ENCODE measurements at places on chromosomes 3 and 15. TPM values are rescaled to one million over a fixed set of nuclear protein-coding genes. Genes with fewer than 3 reads are reported as not detected.
A peak's percentile ranks its signal among the peaks of the same experiment; 100 is the strongest.

DNA sequence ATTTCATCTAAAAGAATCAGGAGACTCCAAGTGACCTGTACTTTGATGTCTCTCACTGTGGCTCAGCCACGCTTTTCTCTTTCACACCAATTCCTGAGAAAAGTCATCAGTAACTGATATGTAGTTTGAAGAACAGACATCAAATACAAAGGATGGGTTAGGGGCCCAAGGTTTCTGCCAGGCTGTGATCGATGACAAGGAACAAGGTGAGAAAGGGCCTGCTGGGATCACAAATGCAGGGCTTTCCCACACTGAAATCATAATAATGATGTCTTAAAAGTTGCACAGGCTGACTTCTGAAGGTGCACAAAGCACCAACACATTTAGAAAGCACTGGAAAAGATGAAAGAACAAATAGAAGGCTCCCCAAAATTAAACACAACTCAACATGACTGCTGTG is 396.9 kb downstream of the MAGI1 start:
- DNase-seq, result no peak

DNA sequence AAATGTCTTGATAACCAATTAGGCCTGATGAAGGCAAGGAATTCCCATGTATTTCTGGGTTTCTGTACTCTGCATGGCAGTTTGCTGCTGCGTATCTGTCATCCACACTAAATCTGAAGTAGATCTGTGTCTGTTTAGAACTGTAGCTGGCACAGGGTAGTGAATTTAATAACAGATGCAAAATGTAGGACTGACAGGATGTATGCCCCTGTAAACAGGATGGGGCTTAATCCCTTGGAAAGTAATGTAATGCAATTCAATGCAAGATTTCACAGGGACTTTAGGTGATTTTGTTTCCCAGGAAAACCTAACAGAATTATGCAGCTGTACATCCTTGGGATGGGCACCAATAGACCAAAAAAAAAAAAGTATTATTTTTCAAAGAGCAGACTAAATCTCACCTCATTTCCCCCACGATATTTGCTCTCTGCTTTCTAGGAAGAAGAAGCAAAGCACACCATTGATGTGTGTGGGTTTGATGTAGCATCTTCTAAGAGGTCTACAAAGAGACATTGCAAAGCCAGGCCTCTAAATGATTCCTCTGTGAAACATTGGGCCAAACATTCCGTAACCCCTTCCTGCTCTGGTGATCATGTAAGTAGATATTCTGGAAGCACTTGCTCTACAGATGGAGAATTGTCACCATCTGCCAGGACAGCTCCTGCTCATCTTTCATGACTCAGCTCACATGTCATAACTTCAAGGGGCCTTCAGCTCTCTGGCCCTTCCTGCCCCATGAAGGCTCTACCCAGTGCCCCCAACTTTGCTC is 464.3 kb upstream of the RGMA start:
- DNase-seq, result no peak

DNA sequence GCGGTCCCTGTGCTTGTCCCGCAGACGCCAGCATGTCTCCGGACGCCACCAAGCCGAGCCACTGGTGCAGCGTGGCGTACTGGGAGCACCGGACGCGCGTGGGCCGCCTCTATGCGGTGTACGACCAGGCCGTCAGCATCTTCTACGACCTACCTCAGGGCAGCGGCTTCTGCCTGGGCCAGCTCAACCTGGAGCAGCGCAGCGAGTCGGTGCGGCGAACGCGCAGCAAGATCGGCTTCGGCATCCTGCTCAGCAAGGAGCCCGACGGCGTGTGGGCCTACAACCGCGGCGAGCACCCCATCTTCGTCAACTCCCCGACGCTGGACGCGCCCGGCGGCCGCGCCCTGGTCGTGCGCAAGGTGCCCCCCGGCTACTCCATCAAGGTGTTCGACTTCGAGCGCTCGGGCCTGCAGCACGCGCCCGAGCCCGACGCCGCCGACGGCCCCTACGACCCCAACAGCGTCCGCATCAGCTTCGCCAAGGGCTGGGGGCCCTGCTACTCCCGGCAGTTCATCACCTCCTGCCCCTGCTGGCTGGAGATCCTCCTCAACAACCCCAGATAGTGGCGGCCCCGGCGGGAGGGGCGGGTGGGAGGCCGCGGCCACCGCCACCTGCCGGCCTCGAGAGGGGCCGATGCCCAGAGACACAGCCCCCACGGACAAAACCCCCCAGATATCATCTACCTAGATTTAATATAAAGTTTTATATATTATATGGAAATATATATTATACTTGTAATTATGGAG is 79.1 kb downstream of the SMAD6 start:
- no peak for DNase-seq

DNA sequence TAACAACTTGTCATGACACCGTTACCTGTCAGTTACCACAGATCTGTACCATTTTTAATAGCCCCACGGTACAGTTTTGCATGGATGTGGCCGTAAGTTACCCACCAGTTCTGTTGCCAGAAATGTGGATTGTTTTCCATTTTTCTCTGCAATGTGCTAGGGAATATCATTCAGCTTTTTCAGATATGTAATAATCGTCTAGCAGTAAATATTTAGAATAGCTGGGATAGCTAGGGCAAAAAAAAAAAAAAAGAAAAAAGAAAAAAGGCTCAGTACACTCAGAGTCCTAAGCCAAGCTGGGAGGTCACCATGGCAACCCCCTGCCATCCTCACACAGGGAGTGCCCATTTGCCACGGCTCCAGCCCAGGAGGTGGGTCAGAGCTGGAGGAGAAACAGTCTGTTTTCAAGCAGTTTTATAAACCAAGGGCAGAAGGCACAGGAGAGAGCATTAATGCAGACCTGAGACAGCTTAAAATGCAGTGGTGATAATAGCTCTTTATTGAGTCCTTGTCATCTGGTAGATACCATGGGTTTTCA is 25.2 kb downstream of the PAQR5 start:
- DNase-seq, result no peak

DNA sequence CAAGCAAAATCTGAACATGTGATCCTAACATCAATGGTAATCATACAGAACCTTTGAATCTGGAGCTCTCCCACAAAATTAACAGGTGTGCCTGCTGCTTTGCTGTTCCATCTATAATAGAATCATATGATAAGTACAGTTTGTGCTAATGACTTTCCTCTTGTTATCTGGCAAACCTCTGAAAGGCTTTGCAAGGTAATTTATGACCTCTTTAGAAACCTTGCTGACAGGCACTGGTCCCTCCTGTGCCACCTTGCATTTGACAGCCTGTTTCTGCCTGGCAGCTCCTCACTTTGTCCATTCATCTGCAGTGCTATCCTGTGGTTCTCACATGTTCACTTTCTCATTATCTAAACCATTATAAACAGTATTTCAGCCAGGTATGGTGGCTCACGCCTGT is 10.2 kb upstream of the HTR3C start:
- DNase-seq, result no peak

- no peak for DNase-seq
These were observed 21.3 kb upstream of the KLF13 start for GRCh38 chr15:31305375-31305774.

GRCh38 chr3:64260431-64260830 is 35.2 kb upstream of the PRICKLE2 start:
- no peak for DNase-seq

DNA sequence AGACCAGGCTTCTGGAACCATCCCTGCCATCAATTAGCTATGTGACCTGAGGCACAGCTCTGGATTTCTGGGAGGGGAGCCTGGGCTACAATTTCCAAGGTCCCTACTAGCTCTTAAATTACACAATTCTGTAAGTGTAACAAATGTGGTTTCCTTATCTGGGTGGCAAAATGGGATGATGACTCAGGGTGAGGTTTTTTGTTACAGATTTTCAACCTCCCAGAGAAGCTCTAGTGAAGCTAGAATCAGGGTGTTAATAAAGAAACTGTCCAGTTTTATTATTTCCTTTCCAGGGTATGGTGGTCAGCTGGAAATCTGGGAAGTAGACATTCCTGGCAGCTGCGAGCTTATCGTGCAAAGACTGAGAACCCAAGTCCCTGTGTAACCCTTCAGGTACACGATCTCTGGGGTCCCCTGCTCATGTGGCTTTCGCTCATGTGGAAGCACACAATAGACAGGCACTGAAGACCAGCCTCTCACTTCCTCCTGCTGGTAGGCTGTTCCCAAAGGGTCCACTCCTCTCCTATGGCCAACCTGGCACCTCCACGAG is 7.3 kb downstream of the RAB27A start:
- DNase-seq, result no peak

DNA sequence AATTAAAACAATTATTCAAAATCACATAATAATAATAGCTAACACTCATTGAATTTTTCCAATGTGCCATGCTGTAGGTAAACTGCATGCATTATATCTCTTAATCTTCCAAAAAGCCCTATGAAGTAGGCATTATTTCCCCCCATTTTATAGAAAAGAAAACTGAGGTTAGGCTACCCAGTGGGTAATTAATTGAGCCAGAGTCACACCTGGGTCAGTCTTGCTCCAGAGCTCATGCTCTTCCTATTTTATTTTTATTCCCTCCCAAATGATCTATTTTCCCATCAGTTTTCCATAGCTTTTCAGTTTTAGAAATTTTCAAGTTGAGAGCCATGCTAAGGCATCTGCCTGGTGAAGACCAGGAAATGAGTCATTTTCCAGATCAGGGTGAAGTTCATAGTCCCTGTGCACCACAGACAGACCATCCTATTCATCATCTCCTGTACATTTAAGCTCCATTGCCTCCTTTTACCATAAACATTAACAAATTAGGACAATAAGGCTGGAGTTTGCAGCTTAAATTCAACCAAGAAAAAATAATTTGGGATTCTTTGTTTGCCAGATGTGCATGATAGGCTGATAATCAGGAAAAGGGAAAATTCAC is 417.3 kb downstream of the OTOL1 start:
- no peak for DNase-seq

- DNase-seq, result no peak
These were observed 15.2 kb downstream of the EIF4E3 start for GRCh38 chr3:71709908-71710511.

DNA sequence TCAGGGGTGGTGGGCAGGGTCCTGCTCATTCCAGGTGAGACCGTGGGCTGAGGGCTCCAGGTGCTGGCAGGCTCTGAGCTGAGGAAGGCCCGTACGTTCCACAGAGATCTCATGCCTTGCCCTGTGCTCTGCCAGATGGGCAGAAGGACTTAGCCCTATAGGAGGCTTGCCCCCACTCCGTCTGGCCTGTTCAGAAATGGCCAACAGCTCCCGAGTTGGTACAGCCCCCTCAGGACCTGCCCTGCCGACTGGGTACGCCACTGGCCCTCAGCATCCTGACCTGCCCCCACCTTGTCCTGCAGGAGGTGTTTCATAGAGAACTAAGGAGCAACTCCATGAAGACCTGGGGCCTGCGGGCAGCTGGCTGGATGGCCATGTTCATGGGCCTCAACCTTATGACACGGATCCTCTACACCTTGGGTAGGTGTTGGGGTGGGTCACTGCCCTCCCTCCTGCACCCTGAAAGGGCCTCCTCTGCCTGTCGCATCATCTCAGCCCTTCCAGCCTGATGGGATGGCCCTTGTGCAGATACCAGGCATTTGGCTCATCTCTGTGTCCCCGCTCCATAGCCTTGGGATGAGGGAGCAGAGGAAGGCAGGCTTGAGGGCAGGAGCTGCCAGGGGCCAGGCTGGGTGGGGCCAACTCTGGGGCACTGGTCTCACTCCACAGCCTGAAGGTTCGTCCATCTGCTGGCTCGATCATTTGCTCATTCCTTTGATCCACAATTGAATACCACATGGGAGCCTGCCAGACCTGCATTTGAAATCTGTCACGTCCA is 14.2 kb downstream of the TMEM43 start:
- DNase-seq, result no peak

- DNase-seq, result no peak
These were observed 500.7 kb upstream of the ARRDC4 start for GRCh38 chr15:97459771-97460170.

DNA sequence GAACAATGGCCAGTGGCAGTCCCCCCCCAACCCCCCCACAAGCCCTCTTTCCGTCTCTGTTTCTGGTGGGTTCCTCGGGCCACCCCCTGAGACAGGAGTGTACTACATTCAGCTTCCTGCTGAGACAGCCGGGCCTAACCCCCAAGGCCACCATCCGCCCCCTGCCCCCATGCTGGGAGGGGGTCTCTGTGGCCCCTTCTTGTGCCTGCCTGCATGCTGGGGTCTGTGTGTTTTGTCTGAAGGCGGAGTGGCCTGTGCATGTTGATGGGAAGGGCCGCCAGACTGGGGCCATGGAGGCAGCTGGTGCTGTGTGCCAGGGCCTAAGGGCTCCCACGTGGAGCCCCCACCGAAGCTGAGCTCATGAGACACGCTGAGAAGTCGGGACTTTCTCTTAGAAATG is 26.6 kb downstream of the PLXNA1 start:
- no peak for DNase-seq

DNA sequence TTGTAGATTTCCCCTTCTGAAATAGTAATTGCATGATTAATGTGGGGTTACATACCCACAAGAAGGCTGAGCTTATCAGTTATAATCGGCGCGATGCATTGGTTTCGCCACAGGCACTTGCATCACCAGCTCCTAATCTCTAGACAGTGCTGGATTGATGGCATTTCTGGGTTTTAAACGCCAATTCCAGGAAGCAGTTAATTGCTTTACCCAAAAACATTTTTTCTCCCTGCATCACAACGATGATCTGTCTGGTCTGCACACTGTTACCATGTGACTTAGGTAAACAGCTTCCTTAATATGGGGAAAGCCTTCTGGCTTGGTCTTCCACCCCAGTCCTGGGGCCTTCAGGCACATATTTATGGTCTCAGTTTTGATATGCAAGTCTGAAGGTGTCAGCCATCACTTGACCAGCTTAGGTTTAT is 70.0 kb upstream of the HEG1 start:
- DNase-seq, result no peak

- DNase-seq, result peak; percentile 7
These were observed 95.4 kb downstream of the HCN4 start for GRCh38 chr15:73273181-73274002.

- DNase-seq, result no peak
These were observed 95.5 kb downstream of the SSR3 start for GRCh38 chr3:156459434-156459833.

- DNase-seq, result no peak
These were observed 21.5 kb downstream of the AGTR1 start for GRCh38 chr3:148718982-148719862.

DNA sequence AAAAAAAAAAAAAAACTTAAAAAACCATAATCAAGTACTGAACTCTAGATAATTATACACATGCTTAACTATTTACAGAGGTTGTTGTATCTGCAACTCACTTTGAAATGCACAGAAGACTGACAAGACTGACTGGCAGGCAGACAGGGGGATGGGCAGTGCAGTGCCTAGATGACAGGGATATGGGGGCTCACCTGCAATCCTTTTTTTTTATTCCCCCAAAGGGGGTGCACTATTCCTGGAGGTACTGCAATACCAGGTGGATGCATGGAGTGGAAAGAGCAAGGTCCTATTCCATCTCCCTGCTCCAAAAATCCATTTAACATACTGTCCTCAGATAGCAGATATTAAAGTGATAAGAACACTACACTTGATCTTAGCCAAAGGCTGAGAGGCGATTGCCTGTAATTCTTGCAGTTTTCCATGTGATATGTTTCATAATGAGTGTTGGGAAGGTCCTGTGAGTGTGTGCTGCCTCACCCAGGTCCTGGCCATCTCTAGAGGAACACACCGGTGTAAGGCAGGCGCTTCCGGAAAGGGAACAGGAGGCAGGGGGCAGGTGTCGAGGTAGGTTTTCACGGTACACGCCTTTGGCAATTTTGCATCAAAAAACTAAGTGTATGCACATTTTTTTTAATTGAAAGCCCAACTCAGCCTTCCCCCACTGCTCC is 22.7 kb downstream of the SEC61A1 start:
- no peak for DNase-seq

Gene CCR8
- not detected for total RNA-seq

- no peak for DNase-seq
These were observed 179.7 kb upstream of the NDN start for GRCh38 chr15:23866832-23867231.
